Breast epithelium (tissue), 4 donors: ENCODE measurements at places on chromosomes 1 and 21. TPM values are rescaled to one million over a fixed set of nuclear protein-coding genes. Genes with fewer than 3 reads are reported as not detected.

Gene OR2L13
- 0.29 TPM for total RNA-seq

DNA sequence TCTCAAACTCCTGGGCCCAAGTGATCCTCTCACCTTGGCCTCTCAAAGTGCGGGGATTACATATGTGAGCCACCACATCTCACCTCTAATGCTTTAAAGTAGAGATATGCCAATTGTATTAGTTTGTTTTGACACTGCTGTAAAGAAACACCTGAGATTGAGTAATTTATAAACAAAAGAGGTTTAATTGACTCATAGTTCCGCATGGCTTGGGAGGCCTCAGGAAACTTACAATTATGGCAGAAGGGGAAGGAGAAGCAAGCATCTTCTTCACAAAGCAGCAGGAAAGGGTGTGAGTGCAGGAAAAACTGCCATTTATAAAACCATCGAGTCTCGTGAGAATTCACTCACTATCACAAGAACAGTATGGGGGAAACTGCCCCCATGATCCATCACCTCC lies 3.5 kb upstream of the MYCL start:
- no peak for DNase-seq

Gene MANEAL
- 2.9 TPM for total RNA-seq

DNA sequence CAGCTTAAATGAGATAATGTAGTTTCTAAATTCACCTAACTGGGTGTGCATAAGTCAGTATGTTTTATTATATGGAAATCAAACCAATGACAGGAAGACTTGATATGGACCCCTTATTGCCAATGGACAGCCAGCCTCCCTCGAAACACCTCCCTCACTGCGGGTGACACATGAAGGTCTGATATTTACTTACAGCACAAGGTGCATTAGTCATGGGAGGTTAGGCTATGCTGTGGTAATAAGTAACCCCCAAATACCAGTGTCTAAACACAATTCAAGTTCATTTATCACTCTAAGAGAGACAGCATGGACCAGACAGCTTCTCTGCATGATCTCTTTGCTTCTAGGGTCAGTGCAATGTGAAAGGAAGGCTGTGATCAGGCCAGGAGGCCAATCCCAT lies 126.0 kb upstream of the KCNJ6 start:
- DNase-seq: no peak

- no peak for DNase-seq
Measured at GRCh38 chr1:31556481-31557006, 19.8 kb upstream of the TINAGL1 start.

- DNase-seq: no peak
Measured at GRCh38 chr1:76231320-76231719, 156.8 kb downstream of the ST6GALNAC3 start.

DNA sequence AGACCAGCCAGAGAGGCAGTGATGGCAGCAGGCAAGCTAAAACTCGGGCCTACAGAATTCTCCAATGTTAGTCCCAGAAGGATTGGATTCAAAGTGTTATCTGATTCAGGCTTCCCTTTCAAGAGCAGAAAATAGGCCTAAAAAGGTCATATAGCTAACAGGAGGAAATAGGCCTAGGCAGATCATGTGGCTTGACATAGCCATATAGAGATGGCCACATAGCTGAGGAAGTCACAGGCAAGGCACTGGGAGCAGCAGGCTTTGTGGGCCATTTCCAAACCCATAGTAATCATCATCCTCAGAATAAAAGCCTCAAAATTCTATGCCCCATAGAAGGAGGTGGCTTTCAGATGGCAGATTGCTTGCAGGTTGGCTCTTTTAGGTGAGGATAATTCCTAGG lies 29.0 kb upstream of the LMO4 start:
- DNase-seq: no peak

GRCh38 chr1:161351482-161351881 lies 16.2 kb downstream of the CFAP126 start:
- DNase-seq: no peak
